ENCODE measurements at places on chromosomes 2 and 18.

DNA sequence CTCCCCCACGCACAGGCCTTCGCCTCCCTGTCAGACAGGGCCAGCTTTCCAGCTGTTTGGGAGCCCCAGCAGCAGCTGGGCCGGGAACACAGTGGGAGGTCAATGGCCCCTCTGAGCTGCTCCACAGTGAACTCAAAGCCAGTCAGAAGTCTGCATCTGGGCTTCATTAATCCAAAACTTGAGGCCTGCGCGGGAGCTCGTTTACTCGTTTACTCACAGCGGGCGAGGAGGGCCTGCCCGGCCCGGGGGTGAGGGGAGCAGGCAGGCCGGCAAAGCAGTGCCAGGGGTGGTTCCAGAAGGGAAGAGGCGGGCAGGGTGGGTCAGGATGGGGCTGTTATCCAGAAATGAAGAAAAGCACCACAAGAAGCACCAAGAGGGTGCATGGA lies 36.8 kb upstream of the SEMA4C start:
- DNase-seq = no peak

- no peak for DNase-seq
Measured at GRCh38 chr2:150357770-150358467, 129.5 kb downstream of the RND3 start.

- no peak for DNase-seq
Measured at GRCh38 chr2:40463112-40463511, 11.2 kb upstream of the SLC8A1 start.

- no peak for DNase-seq
Measured at GRCh38 chr2:37670378-37671008, 949 bp downstream of the CDC42EP3 start.

GRCh38 chr2:182372661-182373060 lies 54.2 kb downstream of the PDE1A start:
- no peak for DNase-seq

DNA sequence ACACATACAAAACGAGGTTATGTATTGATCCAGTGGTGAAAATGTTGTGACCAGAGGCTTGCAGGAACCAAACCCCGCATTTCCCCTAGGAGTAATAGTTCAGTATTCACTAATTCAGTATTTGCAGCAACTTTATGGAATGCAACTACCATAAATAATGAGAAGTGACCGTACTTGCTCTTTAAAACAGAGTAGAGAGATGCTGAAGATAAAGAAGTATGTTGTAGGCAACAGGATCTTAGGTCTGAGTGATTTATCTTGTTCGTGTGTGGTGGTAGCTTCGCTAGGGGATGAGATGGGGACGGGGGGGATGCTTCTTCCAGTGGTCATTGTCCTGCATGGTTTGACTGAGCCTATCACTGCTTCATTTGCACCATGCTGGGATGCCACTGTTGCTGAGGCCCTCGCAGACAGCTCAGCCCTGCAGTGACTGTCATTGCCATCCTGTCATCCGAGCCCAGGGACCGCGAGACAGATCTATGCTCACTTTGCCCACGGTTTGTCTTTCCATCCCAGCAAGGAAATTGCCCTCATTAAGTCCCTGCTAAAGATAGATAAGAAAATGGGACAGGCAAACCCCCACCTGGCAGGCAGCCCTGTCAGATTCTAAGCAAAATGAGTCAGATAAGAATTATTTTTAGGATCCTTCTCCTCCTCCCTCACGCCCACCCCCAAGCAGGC lies 181.3 kb downstream of the CTIF start:
- no peak for DNase-seq

DNA sequence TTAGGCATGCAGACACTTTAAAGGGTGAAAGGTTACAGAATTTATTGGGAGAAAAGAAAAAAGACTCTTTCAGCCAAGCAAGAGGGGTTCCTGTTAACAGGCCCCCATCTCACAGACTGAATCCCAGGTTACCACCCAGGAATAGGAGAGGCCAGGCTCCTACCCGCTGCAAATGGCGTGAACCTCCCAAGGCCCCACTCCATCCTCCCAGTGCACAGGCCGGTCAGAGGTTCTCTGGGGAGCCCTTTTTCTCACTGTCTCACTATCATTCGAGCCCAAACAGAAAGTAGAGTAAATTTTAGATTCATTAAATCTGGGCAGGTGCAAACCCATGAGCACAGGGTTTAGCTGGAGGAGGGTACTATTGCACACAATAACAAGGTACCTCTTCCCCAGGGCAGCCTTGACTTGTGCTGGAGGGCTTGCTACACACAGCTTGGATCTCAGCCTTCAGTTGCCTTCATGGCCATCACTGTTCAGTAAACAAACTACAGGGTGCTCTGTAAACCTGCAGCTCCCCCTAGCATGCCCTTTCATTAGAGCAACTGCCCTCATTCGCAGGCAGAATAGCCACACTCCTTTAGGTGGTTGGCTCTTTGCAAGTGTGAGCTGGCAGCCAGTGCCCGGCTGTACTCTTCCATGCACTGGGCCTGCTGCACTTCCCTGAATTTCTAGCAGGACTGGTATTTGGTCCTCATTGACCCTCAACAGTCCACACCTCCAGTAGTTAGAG lies 7.3 kb upstream of the PLEK start:
- DNase-seq = peak; percentile 82

GRCh38 chr2:100819370-100820272 lies at the start of gene NPAS2:
Gene NPAS2 (plus strand): TSS chr2:100820139. CDS start chr2:100904755, 84,616 bp downstream.
- DNase-seq = peak; percentile 46

- no peak for DNase-seq
Measured at GRCh38 chr2:163417596-163418337, 318.0 kb downstream of the FIGN start.

- DNase-seq = no peak
Measured at GRCh38 chr2:31402388-31402787, 12.2 kb downstream of the XDH start.

DNA sequence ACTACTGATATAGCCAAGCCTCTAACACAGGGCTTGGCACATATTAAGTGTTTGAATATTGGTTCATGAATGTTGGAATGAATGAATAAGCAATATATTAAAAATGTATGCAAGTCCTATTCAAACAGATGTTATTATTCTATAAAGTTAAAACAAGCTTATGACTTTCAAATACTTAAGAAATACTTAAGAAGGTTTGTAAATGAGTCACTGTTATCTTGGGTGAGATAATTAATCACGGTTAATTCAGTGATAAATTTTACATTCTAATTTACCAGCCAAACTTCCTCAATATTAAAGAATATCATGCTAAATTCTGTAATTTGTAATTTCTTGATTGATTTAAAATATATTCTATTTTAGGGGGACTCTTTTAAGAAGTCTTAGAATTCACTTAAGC lies 74.8 kb downstream of the RBMS1 start:
- no peak for DNase-seq

GRCh38 chr18:4639628-4640310 lies 184.7 kb upstream of the DLGAP1 start:
- no peak for DNase-seq

GRCh38 chr2:124523096-124523495 lies 498.0 kb downstream of the CNTNAP5 start:
- no peak for DNase-seq

- no peak for DNase-seq
Measured at GRCh38 chr2:23283-23682, 23.0 kb downstream of the FAM110C start.

DNA sequence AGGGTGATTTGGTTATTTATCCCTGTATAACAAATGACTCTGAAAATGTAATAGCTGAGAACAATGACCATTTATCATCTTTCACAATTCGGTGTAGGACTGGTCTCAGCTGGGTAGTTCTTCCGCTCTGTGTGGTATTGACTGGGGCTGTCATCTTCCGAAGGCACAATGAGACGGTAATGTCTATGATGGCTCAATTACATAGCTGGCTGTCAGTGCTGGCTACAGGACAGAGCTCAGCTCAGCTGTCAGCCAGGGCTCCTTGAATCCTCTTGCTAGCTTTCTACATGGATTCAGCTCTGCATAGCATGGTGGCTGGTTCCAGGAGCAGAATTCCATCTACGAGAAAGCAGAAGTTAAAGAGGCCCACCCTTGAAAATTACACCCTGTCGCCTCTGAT lies 483.8 kb downstream of the TDRD15 start:
- DNase-seq = no peak

GRCh38 chr2:142140434-142140845 lies 9.6 kb upstream of the LRP1B start:
- DNase-seq = peak; percentile 45

DNA sequence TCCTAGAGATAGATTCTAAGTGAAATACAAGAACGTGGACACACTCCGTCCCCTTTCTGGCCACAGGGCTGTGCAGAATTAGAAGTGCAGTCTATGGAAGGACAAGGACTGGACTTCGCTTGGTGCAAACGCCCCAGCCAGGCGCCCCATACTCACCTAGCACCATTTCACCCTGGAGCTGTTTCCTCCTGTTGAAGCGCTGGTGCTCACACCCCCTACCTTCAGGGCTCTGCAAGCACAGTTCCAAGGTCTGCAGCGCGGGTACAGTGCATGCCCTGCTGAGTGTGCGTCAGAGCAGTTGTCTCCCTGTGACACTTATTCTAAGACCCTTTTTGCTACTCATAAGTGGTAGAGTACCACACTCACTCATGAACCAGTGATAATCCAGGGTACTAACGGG lies 3.0 kb downstream of the HPCAL1 start:
- peak; percentile 45 for DNase-seq

DNA sequence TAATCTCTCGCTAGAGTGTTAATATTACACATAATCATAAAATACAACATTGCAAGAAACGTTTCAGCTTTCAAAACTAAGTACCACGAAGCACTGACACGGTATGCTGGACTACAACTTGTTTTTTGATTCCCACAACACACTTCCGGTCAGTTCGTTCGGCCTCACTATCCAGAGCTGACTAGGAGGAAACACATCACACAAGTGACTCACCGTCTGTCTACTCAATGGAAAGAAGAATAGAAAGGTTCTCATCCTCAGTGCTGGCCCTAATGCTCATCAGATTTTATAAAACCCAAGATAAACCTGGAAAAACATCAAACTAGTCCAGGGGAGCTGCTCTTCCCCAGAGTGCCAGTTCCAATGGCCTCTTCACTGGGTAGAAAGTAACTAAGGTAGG lies 42.9 kb downstream of the ZNF385B start:
- DNase-seq = no peak

DNA sequence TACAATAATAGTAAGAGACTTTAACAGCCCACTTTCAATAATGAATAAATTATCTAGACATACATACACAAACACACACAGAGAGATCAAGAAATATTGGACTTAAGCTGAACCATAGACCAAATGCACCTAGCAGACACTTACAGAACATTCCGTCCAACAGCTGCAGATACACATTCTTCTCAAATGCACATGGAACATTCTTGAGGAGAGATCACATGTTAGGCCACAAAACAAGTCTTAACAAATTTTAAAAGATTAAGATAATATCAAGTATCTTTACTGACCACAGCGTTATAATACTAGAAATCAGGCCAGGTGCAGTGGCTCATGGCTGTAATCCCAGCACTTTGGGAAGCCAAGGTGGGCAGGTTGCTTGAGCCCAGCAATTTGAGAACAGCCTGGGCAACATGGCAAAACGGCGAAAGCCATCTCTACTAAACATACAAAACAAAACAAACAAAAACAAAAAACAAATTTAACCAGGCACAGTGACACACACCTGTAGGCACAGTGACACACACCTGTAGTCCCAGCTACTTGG lies 7.4 kb downstream of the CERKL start:
- no peak for DNase-seq

GRCh38 chr2:44191739-44192138 lies 23.1 kb downstream of the PPM1B start:
- no peak for DNase-seq
